Cortex of kidney (tissue), 1 donor: ENCODE measurements at places on chromosomes 5 and 9.

DNA sequence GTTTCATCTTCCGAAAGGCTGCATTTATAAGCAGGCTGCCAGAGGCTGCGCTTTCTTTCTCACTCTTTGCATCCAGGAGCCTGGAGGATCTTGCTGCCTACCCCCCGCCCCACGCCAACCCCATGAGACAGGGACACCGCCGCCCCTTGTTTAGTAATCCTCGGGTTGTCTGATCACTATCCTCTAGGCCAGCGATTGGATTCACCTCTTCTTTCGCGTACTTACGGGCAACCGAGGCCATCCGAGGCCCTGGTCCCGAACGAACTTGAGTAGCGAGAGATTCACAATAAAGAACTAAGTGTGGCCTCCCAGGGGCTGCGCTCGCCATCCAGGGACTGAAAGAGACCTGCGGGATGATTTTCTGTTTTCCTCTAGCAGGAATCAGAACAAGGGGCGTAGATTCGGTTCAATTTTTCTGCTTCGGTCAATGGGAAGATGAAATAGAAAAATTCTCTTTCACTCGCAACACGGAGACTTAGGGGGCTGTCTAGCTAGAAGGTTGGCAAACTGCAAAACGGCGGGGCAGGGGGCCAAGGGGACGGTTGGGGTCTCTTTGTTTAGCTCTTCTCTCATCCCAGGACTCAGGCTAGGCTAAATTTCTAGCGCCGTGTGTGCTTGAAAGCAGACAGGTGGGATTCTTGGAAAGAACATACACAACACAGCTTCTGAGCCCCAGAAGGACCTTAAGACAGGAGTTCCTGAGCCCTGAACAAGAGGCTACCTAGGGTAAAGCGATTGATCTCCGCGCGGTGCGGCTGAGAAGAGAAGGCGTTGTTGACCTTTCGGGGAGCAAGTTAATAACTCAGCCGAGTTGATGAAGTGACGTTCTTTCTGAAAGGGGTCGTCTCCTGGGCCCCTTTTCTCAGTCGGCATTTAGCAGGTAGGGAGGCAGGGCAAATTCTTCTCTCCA lies 5.8 kb upstream of the ISL1 start:
- DNase-seq, result no peak

DNA sequence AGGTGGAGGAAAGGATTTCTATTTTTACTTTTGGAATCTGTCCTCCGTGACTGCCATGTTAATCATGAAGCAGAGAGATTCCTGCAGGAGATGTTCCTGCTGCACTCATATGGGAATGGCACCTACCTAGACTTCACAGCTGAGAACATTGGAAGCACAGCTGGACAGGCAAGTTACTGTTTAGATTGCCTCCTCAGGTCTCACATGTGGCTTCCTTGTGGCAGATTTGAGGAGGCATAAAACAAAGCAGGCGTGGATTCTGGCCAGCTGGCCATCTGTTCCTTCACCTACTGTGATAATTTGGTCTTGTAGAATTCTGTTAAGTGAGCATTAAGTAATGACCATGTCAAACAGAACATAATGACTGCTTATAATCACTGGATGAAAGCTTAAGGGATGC lies 193.4 kb downstream of the EDIL3 start:
- no peak for DNase-seq

- no peak for DNase-seq
Measured at GRCh38 chr9:107144475-107144874, 138.6 kb upstream of the RAD23B start.

DNA sequence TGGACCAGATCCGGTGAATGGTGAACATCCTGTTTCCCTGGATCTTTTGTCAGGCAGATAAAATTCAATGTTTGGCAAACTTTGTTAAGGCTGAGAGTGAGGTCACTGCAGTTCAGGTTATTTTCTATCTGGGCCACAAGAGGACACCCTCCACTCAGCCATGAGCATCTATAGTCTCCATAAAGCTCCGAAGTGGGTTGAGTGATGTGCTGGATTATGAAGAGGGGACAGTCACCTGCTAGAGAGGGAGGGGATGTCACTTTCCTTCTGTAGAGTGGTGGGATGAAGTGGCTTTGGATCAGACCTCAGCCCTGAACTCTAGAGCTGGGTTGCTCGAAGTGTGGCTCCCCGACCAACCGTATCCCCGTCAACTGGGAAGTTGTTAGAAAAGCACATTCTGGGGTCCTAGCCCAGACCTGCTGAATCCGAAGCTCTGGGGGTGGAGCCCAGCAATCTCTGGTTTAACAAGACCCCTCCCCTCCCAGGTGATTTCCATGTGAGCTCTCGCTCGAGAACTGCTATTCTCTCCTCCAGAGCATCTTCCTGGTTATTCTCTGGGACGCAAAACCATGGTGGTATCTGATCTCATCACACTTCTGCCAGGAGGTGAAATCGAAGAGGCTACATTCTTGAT lies 31.8 kb upstream of the FGF1 start:
- no peak for DNase-seq

DNA sequence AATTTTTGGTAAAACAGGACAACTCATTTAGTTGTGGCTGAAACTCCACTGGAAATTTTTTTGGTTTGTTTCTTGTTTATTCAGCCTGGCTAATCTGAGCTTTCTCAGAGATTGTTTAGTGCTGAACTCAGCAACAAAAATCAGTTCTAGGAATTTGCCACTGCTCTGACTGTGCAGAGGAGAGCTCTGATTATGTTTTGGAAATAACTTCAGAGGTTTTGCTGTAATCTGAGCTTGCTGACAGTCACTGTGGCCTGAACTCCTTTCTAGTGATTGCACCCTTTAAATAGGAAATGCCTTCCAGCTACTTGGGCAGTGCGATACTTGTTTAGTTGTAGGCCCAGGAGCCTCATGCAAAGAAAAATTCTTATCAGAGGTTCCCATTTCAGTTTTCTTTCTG lies 60.2 kb downstream of the OSTF1 start:
- DNase-seq, result no peak

- no peak for DNase-seq
Measured at GRCh38 chr9:70749066-70749465, 334.6 kb upstream of the KLF9 start.

DNA sequence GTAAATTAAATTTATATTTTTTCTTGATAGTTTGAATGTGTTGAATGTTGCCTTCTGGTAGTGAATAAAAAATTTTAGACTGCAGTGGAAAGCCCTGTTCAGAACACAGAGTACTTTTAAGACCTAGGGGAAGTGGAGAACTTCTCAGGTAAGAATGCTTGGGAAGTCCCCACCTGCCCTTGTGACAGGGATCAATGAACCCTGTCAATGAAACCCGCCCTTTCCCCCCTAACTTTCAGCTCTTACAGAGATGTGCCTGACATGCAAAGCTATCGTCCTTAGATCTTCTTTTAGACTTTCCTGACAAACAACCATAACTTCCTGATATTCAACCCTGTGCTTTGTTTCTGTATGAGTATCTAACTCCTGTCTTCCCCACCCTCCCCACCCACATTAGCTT lies 562.7 kb downstream of the TLE4 start:
- DNase-seq, result no peak

DNA sequence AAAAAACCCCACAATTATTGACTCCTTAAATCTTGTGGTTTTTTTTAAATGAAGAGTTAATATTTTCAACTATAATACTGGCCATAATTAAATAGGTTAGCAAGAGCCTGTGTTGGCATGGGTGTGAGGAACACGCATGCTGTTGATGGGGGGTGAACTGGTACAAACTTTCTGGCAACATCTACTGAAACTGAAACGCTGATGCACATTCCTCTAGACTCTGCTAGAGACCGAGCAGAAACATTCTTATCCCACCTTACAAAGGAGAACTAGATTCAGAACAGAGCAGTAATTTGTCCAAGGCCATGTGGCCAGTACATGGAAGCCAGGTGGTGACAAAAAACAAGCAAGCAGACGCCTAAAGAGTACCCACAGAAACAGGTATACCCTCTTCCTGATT lies 2.4 kb downstream of the BICD2 start:
- DNase-seq, result no peak

GRCh38 chr9:91680106-91680505 lies 256.5 kb upstream of the NFIL3 start:
- no peak for DNase-seq

DNA sequence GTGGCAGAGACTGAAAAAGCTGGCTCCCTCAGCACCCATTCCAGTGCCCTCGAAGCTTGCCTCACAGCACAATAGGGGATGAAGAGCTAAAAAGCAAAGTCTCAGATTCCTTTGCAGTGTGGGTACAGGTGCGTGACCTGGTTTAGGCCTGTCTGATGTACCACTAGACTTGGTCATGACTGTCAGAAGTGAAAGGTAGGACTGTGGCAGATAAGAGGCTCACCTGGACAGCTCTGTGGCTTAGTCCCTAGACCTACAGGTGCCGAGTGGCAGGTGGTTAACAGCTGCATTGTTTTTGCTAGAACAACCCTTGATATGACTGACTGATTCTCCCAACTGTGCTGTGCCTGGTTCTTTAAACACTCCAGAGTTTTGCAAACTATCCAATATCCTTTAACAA lies 14.7 kb upstream of the SFXN1 start:
- DNase-seq, result no peak

GRCh38 chr9:80948066-80948465 lies 741.3 kb downstream of the TLE1 start:
- no peak for DNase-seq

DNA sequence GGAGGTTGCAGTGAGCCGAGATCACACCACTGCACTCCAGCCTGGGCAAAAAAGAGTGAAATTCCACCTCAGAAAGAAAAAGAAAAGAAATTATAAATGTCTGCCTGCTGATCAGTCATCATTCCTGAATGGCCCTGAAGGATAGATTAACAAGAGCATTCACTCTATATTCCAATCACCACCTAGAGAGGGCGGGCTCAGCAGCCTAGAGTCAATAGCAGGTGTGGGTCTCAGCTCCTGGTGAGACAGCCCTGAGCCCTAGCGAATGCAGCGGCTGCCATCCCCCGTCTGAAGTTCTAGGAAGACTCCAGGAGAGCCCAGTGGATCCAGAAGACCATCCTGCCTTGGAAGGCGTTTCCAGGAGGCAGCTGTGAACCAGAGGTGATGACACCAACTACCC lies 12.0 kb downstream of the FBP1 start:
- no peak for DNase-seq

- no peak for DNase-seq
Measured at GRCh38 chr9:111910428-111910827, 13.8 kb downstream of the UGCG start.

DNA sequence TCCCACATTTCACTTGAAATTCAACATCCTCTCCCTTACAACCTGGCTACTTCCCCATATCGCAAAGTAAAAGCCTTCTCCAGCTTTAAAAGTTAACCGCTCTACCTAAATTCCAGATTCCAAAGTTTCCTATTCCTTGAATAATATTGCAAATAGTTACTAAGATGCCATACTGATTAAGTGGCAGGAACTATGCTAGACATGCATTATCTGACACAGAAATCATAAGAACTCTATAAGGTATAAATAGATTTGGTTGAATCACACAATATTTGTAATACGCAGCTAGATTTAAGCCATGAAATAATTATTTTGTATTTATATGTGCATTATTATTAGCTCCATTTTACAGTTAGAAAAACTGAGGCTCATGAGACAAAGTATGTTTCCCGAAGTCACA lies 92.8 kb downstream of the NFIB start:
- DNase-seq, result no peak

- DNase-seq, result no peak
Measured at GRCh38 chr5:53416144-53416738, 64.2 kb upstream of the FST start.
